ENCODE measurements at places on chromosomes 11 and 22.

- DNase-seq: no peak
Measured at GRCh38 chr11:94938095-94939055, 35.0 kb downstream of the CWC15 start.

DNA sequence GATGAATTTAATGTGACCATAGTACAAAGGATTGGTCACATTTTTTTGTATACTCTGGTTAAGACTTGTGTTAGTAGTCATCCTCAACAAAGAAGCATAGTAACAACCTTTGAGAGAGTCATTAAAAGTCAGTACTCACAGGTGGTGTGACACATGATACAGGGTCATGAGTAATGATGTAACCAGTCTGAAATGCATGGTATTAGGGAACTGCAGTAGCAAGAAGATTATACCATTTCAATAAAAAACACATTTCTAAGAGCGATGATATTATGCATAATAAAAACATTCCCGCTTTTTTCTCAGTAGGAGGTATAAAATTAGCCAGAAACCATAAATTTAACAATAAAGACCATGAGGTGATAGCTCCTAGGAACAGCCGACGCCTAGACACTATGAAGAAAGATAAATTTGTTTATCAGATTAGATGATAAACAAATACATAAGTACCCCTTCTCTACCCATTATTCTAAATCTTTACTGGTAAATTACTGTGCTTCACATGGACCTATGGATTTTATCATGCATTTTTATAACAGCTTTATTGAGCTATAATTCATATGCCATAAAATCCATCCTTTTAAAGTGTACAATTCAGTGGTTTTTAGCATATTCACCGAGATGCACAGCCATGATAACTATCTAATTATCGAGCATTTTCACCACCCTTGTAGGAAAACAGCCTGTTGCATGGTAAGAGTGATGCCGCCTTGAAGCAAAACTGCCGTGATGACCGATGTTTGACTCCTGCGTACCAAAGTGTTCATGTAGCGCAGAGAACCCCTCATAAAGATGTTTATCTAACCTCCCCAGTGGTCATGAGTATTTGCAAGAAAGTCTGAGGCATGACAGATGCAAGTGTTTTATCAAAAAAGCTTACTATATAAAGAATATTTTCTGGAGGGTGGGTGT, 41.8 kb downstream of the TMPRSS5 start:
- DNase-seq: no peak

DNA sequence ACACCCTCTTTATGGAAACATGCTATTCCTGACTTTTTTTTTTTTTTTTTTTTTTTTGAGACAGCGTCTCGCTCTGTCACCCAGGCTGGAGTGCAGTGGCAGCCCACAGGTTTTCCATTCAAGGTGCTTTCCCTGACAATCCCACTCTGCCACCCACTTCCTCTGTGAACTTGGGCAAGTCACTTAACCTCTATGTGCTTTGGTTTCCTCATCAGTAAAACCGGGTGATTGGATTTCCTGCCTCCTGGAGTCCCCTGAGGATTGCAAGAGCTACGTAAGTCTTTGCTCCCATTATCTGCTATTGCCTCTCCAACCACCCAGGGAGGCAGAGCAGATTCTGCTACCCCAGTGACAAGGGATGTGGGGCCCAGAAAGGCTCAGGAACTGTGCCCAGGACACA, 54.1 kb downstream of the CELSR1 start:
- peak; percentile 8 for DNase-seq

DNA sequence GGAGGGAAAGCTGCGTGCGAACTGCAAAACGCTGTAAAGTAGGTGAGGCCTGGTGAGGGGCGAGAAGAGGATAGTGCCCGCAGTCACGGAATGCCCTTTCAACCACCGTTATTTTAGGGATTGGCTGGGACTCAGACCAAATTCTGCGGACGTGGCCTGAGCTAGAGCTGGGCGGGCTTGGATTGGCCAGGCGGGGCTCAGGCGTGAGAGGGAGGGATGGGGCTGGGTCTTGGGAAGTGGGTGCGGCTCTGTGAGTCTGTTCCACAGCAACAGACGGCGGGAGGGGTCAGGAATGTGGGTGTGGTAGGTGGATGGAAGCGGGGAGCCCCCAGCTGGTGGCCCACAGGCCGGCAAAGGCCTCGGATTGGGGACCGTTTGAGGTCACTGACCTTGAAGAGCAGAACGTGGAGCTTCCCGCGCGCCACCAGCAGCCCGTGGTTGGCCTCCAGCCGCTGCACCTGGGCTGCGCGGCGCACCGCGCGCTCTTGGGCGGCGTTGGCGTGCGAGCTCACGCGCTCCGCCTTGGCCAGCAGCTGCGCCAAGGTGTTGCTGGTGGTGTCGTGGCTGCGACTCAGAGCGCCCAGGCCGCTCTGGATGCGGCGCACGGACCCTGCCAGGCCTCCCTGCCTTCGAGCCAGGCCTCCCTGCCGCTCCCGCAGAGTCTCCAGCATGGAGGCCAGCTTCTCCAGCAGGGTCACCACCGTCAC, 444 bp downstream of the CAVIN3 start:
- peak; percentile 62 for DNase-seq

GRCh38 chr11:27820249-27820648, 120.0 kb upstream of the BDNF start:
- DNase-seq: no peak

DNA sequence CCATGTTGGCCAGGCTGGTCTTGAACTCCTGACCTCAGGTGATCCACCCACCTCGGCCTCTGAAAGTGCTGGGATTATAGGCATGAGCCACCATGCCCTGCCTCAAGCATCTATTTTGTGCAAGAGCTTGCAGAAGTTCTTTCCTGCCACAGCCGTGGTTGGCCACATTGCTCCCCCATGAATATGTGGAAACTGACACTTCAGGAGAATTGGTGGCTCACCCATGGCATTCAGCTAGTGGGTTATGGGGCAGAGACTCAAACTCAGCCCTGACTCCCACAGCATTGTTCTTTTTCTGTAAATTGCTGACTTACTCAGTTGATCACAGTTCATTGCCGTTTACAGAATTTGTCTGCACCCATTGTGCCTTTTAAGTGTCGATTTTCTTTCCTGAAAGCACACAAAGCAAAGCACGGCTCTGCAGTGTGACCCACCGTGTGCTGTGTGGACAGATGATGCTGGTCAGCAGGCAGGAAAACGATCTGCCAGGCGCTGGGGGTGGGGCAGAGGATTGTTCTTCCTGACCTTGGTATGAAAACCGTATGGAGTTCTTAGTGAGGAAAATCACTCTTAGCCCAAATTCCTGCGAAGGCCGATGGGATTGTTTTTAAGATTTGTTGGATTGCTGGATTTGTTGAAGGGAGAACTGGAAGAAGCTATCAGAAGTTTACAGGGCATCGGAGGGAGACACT, 115.6 kb downstream of the PTPRJ start:
- no peak for DNase-seq

GRCh38 chr11:124482362-124483147, 37.1 kb upstream of the OR8B8 start:
- no peak for DNase-seq

DNA sequence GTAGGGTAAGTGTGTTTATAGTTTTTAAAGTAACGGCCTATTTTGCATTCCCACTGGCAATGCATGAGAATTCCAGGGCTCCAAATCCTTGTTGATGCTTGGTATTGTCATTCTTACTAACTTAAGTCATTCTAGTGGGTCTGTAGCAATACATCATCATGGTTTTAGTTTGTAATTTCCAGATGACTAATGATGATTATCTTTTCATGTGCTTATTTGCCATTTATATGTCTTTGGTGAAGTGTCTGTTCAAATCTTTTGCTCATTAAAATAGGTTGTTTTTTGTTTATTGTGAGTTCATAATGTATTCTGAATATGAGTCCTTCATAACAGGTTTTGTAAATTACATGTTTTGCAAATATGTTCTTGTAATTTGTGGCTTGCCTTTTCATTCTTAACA, 31.2 kb downstream of the MTMR3 start:
- DNase-seq: no peak

- DNase-seq: no peak
Measured at GRCh38 chr11:78127403-78127802, 12.0 kb downstream of the ALG8 start.

GRCh38 chr22:29784451-29785361, 17.5 kb downstream of the UQCR10 start:
- DNase-seq: no peak

GRCh38 chr22:29148036-29148435, 57.7 kb upstream of the EMID1 start:
- DNase-seq: no peak

GRCh38 chr11:124791626-124792341, 8.4 kb downstream of the MSANTD2 start:
- no peak for DNase-seq

DNA sequence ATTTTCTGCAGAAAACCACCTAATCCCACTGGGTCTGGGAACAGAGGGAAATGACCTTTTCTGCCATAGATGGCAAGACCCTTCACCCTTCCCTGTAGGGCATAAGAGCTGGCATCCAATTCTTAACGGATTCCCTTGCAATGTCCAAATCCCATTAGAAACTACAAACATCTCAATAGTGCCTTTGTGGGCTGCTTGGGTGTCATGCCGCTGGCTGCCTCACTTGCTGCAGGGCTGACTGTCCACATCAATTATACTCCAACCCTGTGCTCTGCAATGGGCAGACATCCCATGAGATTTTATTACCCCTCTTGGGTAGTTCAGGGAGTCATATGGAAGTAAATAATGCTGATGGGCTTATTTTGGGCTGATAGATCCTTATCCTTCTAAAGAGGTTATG, 7.3 kb downstream of the GRAP2 start:
- DNase-seq: no peak

- no peak for DNase-seq
Measured at GRCh38 chr11:69817265-69818230, 1.7 kb downstream of the FGF3 start.

- DNase-seq: no peak
Measured at GRCh38 chr11:72234514-72234830, 9.5 kb downstream of the PHOX2A start.

DNA sequence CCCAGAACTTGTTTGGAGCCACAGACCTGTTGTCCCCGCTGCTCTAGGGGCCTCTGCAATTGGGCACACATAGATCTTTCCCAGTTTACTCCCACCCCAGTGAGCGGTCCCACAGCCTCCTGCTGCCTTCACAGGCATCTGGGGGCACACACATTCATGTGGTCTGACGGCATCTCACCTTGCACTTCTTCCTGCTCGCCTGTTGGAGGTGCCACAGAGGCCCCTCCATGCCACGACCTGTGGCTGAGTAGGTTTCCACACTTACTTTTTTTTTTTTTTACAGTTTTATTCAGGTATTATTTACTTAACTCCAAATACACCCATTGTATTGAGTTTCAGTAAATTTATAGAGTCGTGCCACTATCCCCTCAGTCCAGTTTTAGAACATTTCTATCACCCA, 68.9 kb upstream of the SEPTIN5 start:
- no peak for DNase-seq

DNA sequence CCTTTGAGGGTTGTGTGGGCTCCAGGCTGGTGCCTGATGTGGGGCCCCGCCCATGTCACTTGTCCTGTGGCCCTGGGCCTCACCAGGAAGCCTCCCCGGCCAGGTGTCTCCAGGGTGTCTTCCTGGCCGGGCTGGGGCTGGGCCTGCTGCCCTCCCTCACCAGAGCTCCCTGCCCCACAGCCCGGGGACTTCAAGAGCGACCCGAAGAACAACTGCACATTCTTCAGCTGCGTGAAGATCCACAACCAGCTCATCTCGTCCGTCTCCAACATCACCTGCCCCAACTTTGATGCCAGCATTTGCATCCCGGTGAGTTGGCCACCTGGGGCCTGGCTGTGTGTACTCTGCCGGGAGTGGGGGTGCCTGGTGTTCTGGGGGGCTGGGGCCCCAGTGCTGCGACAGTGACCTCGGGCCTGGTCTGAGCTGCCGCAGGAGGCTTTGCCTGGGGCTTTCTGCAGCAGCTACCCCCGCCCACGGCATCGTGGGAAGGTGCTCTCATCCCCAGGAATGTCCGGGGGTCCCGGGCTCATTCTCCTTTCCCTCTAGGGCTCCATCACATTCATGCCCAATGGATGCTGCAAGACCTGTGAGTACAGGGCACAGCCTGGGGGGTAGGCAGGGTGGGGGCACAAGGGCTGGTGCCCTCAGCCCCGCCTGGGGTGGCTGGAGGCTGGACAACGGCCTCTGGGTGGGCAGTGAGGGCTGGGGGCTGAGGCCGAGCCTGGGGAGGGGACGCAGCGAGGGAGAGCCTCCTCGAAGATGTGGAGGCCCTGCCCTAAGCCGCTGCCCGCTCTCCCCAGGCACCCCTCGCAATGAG, 34.6 kb downstream of the MUC2 start:
- no peak for DNase-seq

DNA sequence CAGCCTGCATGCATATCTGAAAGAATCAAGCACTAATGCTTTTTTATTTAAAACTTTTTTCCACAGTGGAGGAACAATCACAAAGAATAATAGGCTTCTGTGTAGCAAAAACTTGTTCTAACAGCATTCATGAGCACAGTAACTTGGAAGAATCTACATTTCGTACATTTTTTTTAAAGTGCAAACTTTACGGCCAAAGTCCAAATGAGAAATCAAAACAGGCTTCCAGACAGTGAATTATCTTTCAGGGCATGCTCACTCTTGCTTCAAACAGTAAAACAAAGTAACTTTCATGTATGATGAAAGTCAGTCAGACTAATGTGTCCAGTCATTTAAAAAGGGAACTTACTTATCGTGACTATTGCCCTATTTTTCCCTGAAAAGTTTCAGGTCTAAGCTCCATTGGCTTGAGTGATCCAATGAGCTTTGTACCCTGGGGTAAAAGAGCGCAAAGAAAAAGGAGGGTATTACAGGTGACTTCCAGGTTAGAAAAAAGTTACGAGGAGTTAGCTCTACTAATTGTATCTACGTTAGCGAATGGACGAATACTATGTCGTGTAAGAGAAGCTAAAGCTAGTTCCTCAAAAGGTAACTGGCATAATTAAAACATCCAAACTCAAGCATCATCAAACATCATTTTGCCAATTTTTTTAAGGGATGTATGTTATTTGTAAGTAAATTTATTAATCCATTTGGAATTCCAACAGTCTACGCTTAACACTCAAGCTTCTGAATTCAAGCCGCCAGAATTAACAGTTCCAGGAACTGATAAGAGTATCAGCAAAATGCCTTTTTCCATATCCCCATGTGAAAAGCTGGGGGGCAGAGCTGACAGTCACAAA, 1.7 kb downstream of the PICALM start:
- DNase-seq: no peak

GRCh38 chr11:1782031-1782590, 18.4 kb upstream of the CTSD start:
- no peak for DNase-seq

GRCh38 chr22:21067901-21068680, 22.3 kb downstream of the LRRC74B start:
- DNase-seq: no peak

- no peak for DNase-seq
Measured at GRCh38 chr11:123616505-123617198, 37.8 kb downstream of the SCN3B start.

GRCh38 chr22:49240016-49240380, 587.7 kb downstream of the BRD1 start:
- DNase-seq: no peak

- DNase-seq: no peak
Measured at GRCh38 chr11:93840981-93841380, 9.4 kb downstream of the VSTM5 start.

GRCh38 chr22:26374391-26375026, 54.6 kb upstream of the ASPHD2 start:
- no peak for DNase-seq

GRCh38 chr11:116579857-116580727, 192.7 kb downstream of the BUD13 start:
- no peak for DNase-seq

- no peak for DNase-seq
Measured at GRCh38 chr11:105137286-105137685, 2.3 kb downstream of the CARD18 start.

All from activated naive CD8-positive, alpha-beta T cell treated with anti-CD3 and anti-CD28 coated beads, Interleukin-2, amount 50 U/mL, for 24 hours (primary cell).